ENCODE measurements at places on chromosomes 7 and 10. TPM values are rescaled to one million over a fixed set of nuclear protein-coding genes. Genes with fewer than 3 reads are reported as not detected.

- no peak for DNase-seq
These were observed 213.4 kb downstream of the USP6NL start for GRCh38 chr10:11397980-11398580.

The MYO1G gene
- polyA plus RNA-seq, result 3.2 TPM

DNA sequence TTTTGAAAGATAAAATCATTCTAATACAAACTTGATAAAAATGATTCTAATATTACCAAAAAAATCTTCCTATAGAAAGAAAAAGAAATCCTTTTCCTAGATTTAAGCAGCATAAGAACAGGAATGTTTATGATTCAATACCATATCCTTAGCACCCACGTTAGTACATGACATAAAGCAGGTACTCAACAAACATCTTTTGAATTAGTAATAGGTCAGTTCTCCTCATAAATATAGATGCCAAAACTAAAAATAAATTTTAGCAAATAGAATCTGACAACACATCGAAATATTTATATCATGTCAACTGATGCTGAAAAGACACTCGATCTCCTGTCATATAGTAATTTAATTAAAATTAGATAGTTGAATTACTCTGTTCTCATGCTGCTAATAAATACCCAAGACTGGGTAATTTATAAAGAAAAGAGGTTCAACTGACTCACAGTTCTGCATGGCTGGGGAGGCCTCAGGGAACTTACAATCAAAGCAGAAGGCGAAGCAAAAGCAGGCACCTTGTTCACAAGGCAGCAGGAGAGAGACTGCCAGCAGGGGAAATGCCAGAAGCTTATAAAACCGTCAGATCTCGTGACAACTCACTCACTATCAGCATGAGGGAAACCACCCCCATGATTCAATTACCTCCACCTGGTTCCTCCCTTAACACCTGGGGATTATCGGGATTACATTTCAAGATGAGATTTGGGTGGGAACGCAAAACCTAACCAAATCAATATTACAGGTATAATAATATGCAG is 191.8 kb downstream of the HTR7 start:
- no peak for DNase-seq

DNA sequence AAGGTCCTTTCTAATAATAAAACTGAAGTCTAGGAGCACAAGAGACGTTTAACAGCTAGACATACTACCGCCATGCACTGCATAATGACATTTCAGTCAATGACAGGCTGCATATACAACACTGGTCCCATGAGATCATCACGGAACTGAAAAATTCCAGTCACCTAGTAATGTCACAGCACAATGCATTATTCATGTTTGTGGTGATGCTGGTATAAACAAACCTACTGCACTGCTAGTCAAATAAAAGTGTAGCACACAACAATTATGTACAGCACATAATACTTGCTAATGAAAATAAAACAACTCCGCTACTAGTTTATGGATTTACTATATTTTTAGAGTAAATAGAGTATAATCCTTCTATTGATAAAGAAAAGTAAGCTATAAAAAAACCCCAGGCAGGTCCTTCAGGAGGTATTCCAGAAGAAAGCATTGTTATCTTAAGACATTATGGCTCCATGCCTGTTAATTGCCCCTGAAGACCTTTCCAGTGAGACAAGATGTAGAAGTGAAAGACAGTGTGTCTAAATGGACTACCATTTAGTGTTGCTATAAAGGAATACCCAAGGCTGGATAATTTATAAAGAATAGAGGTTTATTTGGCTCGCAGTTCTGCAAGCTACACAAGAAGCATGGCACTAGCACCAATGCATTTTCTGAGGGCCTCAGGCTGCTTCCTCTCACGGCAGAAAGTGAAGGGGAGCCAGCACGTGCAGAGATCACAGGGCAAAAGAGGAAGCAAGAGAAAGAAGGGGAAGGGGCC is 47.1 kb downstream of the HIBADH start:
- DNase-seq, result no peak

- no peak for DNase-seq
These were observed 11.1 kb upstream of the LRRC27 start for GRCh38 chr10:132320654-132321469.

GRCh38 chr7:5776894-5777660 is 4.4 kb downstream of the RNF216 start:
- no peak for DNase-seq

The SKIDA1 gene
- 0.45 TPM for polyA plus RNA-seq

The LMOD2 gene
- polyA plus RNA-seq, result 0.05 TPM

The FLNC gene
- polyA plus RNA-seq, result 5.3 TPM

- DNase-seq, result no peak
These were observed 51.7 kb downstream of the DLG5 start for GRCh38 chr10:77874872-77875271.

- no peak for DNase-seq
These were observed 697.6 kb downstream of the KCNMA1 start for GRCh38 chr10:76939933-76940468.

Measured in stomach (tissue), 19 donors.